ENCODE measurements at places on chromosomes 7 and 10. TPM values are rescaled to one million over a fixed set of nuclear protein-coding genes. Genes with fewer than 3 reads are reported as not detected.

- DNase-seq, result no peak
Measured at GRCh38 chr7:157612664-157613561, 276.1 kb downstream of the DNAJB6 start.

DNA sequence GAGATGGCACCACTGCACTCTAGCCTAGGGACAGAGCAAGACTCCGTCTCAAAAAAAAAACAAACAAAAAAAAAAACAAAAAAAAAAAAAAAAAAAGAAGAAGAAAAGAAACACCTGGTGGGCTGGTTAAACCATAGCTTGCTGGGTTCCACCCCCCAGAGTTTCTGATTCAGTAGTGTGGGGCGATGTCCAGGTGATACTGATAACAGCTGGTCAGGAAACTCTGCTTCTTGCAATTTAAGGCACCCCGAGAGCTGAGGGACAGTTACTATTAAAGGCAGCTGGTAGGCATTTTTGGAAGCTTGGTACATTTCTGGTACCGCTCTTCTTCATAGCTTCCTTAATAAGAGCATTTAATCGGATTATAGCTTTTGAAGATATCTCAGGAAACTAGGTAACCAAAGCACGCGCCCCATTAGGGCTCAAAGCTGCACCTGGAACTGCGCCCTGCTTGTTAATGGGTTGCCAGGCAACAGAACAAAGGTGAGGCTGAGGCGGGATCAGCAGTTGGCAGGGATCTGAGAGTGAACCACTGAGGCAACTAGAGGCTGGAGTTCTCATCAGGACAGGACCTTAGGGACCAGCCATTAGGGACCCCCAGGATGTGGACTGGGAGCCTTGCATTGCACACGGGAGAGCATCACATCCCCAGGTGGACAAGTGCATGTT, 6.5 kb upstream of the SDK1 start:
- no peak for DNase-seq

RSPH10B gene
- total RNA-seq, result 0.16 TPM

- no peak for DNase-seq
Measured at GRCh38 chr10:84335516-84335915, 7.1 kb downstream of the CCSER2 start.

GRCh38 chr7:22120391-22121053, 174.8 kb upstream of the CDCA7L start:
- DNase-seq, result no peak

RHOBTB1 gene
- total RNA-seq, result 13.4 TPM

GRCh38 chr10:9075420-9075819, 1020.9 kb downstream of the GATA3 start:
- DNase-seq, result no peak

GRCh38 chr7:24298696-24299095, 14.7 kb downstream of the NPY start:
- DNase-seq, result no peak

DNA sequence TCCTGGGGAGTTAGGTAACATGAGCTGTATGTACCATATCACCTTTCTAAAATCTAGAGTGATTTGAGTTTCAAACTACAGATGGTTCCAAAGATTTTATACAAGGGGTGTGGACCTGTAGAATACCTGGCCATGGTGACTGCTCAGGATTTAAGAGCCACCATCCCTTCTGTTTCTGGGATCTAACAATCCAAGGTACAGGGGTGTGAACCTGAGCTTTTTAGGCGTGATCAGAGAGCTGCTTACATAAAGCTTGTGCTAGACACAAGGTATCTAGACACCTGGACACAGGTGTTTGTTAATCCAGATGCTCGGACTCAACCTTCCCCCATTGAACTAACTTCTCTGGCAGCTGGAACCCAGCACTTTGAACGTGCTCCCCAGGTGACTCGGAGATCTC, 516.4 kb downstream of the RPS24 start:
- DNase-seq, result no peak

COL13A1 gene
- total RNA-seq, result 0.66 TPM

SPDYE1 gene
- not detected for total RNA-seq

ICA1 gene
- 45.7 TPM for total RNA-seq

- DNase-seq, result no peak
Measured at GRCh38 chr7:119413314-119413805, 859.6 kb upstream of the KCND2 start.

- peak; percentile 29 for DNase-seq
Measured at GRCh38 chr7:87152897-87153641, 816 bp downstream of the DMTF1 start.

DNA sequence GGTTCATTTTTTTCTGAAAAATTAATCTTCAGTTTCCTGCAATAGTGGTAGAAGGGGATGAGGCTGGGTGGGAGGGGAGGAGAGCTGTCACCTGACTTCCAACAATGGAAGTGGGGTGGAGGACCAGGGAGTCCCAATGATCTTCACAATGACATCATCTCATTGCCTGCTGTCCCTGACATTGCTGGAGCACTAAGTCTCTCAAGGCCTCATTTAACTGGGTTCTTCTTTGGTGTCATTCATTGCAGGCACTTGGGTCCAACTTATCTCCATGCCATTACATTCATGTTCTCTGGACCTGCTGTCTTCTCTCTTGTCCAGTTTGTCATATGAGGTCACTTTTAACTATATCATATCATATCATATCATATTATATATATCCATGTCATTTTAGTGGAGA, 34.4 kb downstream of the PRTFDC1 start:
- no peak for DNase-seq

GRCh38 chr10:20737107-20737506, 160.0 kb downstream of the NEBL start:
- no peak for DNase-seq

GPR15LG gene
- not detected for total RNA-seq

DNA sequence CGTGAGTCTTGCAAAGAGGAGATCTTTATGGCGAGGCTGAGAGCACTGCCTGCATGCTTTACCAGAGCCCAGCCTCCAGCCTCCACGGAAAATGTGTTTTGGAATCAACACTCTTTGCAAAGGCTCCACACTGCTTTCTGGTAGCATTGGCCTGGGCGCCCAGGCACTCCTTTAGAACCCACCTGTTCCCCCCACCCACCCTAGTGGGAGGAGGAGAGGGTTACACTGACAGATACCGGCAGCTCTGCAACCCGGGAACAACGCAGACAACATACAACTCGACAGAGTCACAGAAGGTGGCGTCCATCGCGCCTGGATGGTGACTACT, 5.5 kb upstream of the MNX1 start:
- DNase-seq, result no peak

PPP3CB gene
- total RNA-seq, result 79.0 TPM

LRMDA gene
- 11.1 TPM for total RNA-seq

RNF32 gene
- total RNA-seq, result 2.9 TPM

SLIT1 gene
- 0.16 TPM for total RNA-seq

HOXA5 gene
- total RNA-seq, result 22.6 TPM

DNA sequence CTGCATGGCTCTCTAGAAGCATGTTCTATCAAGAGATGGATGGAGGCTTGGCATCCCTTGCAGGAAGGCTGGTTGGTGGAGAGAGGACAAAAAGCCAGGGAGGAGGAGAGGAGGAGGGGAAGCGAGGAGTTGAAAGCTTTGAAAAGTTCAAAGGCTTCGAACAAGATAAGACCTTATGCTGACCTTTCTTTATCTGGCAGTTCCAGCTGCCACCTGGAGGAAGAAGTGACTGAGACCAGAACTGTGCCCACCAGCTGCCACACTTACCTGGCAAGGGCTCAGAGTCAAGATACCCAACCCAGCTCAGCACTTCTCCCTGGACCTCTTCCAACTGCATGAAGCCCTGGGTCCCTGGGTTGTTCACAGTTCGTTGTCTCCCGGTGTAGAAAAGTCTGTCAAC, 14.8 kb downstream of the CCL24 start:
- no peak for DNase-seq

- DNase-seq, result no peak
Measured at GRCh38 chr7:137469191-137469811, 125.8 kb upstream of the PTN start.

GRCh38 chr10:17387861-17388503, 66.4 kb downstream of the ST8SIA6 start:
- DNase-seq, result no peak

GRCh38 chr10:97182288-97182990, 3.3 kb downstream of the SLIT1 start:
- DNase-seq, result peak; percentile 14

WEE2 gene
- not detected for total RNA-seq

GPRIN2 gene
- 5.9 TPM for total RNA-seq

DNA sequence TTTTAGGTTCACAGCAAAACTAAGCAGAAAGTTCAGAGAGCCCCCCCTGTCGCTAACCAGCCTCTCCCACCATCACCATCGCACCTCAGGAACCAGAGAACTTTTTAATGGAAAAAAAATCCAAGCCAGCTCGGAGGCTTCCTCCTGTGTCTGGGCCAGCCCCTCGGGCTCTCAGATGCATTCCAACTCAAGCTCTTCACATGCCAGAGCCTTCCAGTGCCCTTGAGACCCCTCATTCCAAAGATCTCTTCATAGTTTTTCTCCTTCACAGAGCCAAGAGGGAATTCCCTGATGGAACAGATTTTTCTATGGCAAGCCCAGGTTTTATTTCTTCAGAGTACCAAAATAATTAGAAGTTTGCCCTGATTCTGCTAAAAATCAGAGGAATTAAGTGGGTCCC, 153.4 kb upstream of the LANCL2 start:
- DNase-seq, result no peak

- DNase-seq, result no peak
Measured at GRCh38 chr10:72026278-72027111, 61.9 kb downstream of the SPOCK2 start.

DNA sequence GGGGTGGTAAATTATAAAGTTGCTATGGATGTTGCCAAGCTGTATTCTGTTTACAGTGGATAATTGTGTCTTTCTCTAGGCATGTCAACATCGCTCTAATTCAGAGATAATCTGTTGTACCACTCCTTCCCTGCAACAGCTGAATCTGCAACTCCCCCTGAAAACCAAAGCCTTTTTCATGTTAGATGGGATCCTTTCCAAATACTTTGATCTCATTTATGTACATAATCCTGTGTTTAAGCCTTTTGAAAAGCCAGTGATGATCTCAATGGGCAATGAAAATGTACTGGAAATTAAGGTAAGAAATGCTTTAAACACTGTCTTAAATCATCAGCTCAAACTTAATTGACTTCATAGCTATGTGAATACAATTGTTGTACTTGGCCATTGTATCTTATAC, 91.0 kb downstream of the MET start:
- no peak for DNase-seq

CYP3A4 gene
- 0.33 TPM for total RNA-seq

- no peak for DNase-seq
Measured at GRCh38 chr10:77563638-77564270, 73.9 kb downstream of the KCNMA1 start.

GRCh38 chr10:76086761-76087639, 655.6 kb downstream of the LRMDA start:
- DNase-seq, result no peak

DNA sequence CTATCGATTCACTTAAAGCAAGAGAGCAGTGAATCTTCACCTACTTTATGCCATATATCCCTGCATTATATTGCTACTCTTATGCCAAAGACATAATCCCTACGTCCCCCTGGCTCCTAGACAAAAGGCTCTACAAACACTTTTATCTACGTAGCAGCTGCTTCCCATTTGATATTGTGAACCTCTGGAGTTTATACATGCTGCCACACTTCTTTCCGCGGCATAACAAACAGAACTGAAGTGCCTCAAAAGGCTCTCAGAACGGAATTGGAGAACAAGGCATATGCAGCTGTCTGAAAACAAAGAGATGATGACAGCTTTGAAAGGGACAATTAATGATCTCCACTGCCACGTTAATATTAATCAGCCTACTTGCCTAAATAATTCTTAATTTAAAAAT, 985.6 kb upstream of the LRRN3 start:
- no peak for DNase-seq

ASL gene
- total RNA-seq, result 33.1 TPM

GRCh38 chr7:40658729-40659128, 523.9 kb downstream of the SUGCT start:
- DNase-seq, result no peak

- DNase-seq, result no peak
Measured at GRCh38 chr10:97211229-97211628, 25.5 kb upstream of the SLIT1 start.

ZNF467 gene
- 6.3 TPM for total RNA-seq

ACTL6B gene
- total RNA-seq, result not detected

CRYGN gene
- not detected for total RNA-seq

TMEM270 gene
- total RNA-seq, result not detected

WASHC2C gene
- 49.4 TPM for total RNA-seq

GRCh38 chr10:11475831-11476434, 135.5 kb downstream of the USP6NL start:
- DNase-seq, result no peak

- DNase-seq, result no peak
Measured at GRCh38 chr7:141158561-141158960, 84.7 kb downstream of the TMEM178B start.

DNA sequence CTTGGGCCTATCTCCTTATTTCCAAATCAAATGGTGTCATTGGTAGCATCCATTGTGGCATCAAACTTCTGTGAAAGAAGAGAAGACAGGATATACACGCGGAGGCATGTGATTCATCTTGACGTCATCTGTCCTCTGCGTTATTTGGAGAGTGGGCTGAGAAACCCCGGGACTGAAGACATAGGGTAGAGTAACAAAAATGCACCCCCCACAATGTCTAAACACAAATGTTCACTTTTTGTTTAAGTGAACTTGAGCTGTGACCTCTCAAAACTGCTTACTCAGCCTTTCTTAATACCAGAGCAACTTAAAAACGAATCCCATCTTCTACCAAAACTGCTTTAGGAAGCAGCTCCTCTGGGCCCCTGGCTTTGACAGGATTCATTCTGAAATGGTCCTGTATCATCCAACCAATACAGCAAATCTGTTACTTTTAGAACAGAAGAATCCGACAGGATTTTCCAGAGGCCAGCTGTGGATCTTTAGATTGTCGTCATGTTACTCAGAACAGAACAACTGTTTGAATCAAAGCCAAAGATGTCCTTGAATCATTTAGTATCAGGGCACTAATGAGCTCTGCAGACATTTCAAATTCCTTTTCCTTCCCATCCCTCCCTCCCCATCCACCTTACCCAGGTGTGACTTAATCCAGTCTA, 438.1 kb downstream of the SUGCT start:
- no peak for DNase-seq

GRCh38 chr10:96292971-96293920, 11.0 kb upstream of the DNTT start:
- no peak for DNase-seq

DNA sequence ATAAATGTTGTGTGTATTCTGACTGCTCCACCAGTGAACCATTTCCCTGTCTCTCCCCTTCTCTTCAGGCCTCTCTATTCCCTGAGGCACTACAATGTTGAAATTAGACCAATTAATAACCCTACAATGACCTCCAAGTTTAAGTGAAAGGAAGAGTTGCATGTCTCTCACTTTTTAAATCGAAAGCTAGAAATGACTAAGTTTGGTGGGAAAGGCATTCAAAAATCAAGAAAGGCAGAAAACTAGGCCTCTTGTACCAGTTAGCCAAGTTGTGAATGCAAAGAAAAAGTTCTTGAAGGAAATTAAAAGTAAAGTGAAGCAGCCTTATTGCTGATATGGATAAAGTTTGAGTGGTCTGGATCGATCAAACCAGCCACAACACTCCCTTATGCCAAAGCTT, 198.3 kb upstream of the YAE1 start:
- DNase-seq, result no peak

GRCh38 chr7:46969303-46970130, 612.4 kb downstream of the TNS3 start:
- DNase-seq, result no peak

Data from breast epithelium (tissue), 4 donors.